Occipital lobe (tissue), 3 donors: ENCODE measurements at places on chromosomes 11 and 22. TPM values are rescaled to one million over a fixed set of nuclear protein-coding genes. Genes with fewer than 3 reads are reported as not detected.

The PAMR1 gene
- 3.0 TPM for total RNA-seq

DNA sequence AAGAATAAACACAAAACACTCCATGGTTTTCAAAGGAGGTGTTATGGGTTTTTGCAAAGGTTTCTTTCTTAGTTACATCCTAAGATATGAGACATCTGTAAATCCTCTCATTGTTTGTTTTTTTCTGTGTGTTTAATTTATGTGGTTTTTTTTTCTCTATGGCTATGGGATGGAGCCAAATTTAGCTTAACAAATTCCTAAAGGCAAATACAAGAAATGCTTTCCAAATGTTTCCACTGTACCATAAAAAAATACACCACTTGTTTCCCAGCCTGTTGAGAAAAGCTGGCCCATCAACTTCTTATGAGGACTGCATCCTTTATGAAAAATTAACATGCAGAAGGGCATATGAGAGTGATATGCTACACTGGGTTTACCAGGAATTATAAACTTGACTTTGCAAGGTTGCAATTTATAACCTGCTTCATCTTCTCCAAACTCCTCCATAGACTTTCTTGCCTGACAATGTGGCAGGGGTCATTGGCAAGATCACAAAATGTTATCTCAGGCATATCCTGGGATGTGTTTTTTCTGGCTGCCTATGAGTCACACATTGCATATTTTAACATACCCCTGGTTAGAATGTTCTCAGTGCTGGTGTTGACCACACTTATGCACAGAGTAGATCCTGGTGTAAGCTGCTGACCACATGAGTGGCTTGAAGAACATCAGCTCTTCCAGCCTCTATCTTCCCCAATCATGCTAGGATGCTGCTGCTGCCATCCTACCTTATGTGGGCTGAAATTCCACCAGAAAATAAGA lies 137.6 kb upstream of the TTC12 start:
- DNase-seq = no peak

- DNase-seq = no peak
Measured at GRCh38 chr11:97354576-97354975, 964.8 kb downstream of the JRKL start.

The C11orf86 gene
- total RNA-seq = not detected

The ALG9 gene
- 95.6 TPM for total RNA-seq

The ENTHD1 gene
- 0.16 TPM for total RNA-seq

- no peak for DNase-seq
Measured at GRCh38 chr11:41256041-41256440, 203.4 kb downstream of the LRRC4C start.

The C22orf42 gene
- not detected for total RNA-seq

DNA sequence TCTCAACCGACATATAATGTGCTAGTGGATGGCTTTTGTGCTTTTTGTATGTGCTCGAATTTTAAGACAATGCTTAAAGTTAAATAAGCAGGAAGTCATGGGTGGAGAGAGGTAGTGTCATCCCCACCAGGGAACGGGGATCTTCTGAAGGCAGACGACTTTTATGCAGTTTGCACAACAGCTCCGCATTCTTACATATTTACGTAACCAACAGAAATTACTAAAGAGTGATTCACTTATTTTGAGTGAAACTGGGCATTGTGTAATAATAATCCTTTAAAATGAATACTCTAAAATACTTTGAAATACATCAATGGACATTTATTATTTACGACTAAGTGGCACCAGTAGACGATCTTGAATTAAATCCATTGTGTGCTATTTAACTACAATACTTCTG lies 305.1 kb downstream of the CNTN5 start:
- no peak for DNase-seq

The UQCC3 gene
- total RNA-seq = 6.9 TPM

GRCh38 chr11:82012276-82012675 lies 721.4 kb downstream of the FAM181B start:
- DNase-seq = no peak

- no peak for DNase-seq
Measured at GRCh38 chr11:62933750-62934495, 12.8 kb upstream of the CHRM1 start.

The KCNC1 gene
- 7.3 TPM for total RNA-seq

The VSIG10L2 gene
- not detected for total RNA-seq

GRCh38 chr11:59076876-59077571 lies 9.1 kb upstream of the GLYATL1B start:
- DNase-seq = no peak

GRCh38 chr11:2314525-2315394 lies 12.9 kb downstream of the TSPAN32 start:
- DNase-seq = peak; percentile 18

GRCh38 chr22:31441652-31442051 lies 42.2 kb downstream of the DRG1 start:
- DNase-seq = no peak

- DNase-seq = no peak
Measured at GRCh38 chr11:12503039-12503484, 125.7 kb downstream of the PARVA start.

- DNase-seq = no peak
Measured at GRCh38 chr22:44738347-44738715, 14.0 kb upstream of the ARHGAP8 start.

The RAC2 gene
- not detected for total RNA-seq

- DNase-seq = no peak
Measured at GRCh38 chr22:20449819-20450550, 12.4 kb upstream of the SCARF2 start.

DNA sequence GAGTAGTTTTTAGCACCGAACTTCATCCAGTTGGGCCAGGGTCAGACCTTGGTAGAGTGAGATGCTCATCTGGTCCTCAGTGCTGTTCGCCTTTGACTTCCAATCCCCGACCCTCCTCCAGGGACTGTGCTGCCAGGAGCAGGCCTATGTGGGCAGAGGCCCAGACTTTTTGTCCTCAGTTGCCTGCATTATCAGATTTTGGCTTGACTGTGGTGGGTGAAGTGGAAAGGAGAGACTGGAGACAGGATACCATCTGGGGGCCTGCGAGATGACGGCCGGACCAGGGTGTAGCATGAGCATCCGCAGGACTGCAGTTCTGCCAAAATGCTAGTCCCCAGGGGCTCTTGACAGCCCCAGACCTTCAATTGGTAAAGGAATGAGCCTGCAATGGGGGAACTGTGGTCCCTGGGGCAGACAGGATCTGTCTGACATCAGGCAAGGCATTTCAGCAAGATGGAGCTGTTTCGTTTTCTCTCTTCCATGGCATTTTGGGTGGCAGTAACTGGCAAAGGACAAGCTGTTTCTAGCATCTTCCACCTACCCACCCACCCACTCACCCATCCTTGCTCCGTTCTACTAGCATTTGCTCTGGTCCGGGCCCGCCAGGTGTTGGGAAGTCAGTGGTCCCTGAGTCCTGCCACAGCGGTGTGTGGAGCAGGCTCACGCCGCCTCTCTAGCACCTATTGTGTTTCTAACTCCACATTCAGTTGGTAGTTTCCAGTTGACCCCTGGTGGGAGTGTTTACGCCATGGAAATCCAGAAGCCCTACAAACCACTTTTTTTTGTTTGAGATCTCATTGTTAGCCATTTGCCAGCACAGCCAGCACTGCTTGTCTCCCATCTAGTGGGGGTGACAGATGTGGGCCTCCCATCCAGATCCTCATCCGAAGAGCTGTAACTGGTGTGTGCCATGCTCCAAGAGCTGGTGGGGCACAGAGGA lies 53.5 kb downstream of the OTOG start:
- DNase-seq = no peak

GRCh38 chr11:94946812-94947211 lies 26.5 kb downstream of the CWC15 start:
- no peak for DNase-seq

GRCh38 chr22:25402501-25403283 lies 161.8 kb upstream of the GRK3 start:
- DNase-seq = no peak
